ENCODE measurements at places on chromosomes 7 and 10. TPM values are rescaled to one million over a fixed set of nuclear protein-coding genes. Genes with fewer than 3 reads are reported as not detected.

DNA sequence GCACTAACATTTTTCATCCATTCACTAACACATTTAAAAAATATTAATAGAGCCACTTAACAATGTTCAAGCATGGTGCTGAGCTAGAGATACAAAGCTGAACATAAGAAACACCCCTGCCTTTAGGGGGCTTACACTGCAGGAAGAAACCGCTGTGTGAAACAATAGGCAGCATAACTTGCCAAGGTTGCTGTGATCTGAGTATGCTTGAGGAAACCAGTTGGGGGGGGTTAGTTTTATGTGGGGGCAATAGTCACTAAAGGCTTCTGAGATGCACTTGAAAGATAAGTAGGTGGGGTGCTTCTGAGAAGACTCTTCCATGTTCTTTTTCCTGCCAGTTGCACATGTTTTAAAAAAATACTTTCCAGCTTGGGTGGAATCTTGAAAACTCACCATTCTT is 2.8 kb downstream of the RBM17 start:
- H3K27me3 ChIP-seq: no peaks in the 10 kb centered on the region
- H3K4me1 ChIP-seq: peaks cover 37% of the 10 kb centered on the region
- H3K27ac ChIP-seq: peak overlapping the region; percentile 9
- no peaks in the 10 kb centered on the region for H3K36me3 ChIP-seq
- H3K4me3 ChIP-seq: no peak overlapping the region

DNA sequence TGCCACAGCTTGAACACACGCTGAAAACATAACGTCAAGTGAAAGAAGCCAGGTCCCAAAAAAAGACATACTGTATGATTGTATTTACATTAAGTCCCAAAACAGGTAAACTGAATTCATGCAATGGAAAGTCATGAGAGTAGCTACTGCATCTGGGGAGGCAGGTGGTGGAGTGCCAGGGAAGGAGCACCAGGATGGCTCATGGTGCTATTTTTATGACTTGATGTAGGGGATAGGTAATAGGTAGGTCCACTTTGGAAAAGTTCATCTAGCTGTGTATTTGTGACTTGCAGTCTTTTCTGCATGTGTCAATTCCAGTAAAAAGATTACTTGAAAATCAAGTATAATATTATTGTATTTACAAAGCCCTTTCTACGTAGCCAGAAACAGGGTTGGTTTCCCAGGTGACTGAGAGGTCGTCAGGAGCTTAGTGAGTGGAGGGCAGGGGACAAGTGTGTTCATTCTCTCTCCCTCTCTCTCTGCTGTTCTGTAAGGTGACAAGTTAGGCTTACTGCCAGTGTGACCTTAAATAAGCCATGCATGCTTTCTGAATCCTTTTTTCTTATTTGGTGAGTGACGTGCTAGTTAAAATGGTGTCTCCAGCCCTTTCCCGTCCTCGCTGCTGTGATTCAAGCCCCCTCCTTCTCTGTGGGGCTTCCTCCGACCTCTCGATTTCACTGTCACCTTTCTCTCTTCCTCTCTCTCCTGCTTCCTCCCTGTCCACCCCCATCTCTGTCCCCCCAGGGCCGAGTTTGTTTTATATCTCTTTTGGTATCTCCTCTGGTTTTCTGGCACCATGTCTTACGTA is 9.4 kb upstream of the PRKCQ start:
- H3K4me1 ChIP-seq: no peaks in the 10 kb centered on the region
- no peaks in the 10 kb centered on the region for H3K27me3 ChIP-seq
- no peak overlapping the region for H3K4me3 ChIP-seq
- no peak overlapping the region for H3K27ac ChIP-seq
- no peak for DNase-seq

DNA sequence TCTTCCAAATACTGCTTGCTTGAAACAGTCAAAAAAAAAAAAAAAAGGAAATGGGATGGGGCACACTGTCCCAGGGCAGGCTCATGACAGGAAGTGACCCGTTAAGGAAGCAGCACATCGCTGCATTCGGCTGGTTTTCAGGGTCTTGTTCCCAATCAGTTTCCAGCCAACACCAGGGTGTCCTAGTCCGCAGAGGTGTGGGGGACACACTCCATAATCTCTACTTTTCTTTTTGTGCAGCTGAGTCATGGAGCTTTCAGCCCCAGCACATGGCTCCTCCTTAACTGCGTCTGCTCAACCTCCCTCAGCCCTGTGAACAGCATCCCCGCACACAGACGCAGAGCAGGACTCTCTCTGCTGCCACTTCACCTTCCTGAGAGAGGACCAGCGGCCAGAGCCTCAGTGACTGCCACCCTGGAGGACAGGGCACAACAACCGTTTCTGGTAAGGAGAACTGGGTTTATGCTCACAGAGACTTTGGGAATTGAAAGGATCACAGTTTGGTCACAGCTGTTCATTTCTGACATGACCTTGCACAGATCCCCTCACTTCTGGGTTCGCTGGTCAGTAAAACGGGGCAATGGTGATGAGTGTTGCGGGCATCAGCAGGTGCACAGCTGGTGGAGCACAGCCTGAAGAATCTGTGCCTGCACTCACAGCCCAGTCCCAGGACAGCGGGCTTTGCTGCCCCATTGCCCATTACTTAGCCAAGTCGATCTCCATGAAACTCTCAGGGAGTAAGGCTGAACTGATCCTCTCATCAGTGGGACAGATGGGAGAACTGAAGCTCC is at the start of gene GIMAP5:
Gene GIMAP5, plus strand, starts transcription at position 154 of the 791 bp plus-strand sequence. CDS start 3,467 bp downstream, outside the sequence.
- H3K4me3 ChIP-seq: peak within 1 kb of the TSS; percentile 35
- no peaks in the 10 kb centered on the region for H3K27me3 ChIP-seq
- peak; percentile 32 for DNase-seq
- H3K36me3 ChIP-seq: no peaks in the 10 kb centered on the region

GRCh38 chr7:132347123-132347522 is 229.1 kb downstream of the PLXNA4 start:
- no peaks in the 10 kb centered on the region for H3K36me3 ChIP-seq
- H3K4me1 ChIP-seq: peaks cover 4% of the 10 kb centered on the region
- no peak for DNase-seq
- H3K27ac ChIP-seq: no peak overlapping the region

- no peak overlapping the region for H3K4me3 ChIP-seq
- DNase-seq: no peak
- H3K27me3 ChIP-seq: no peaks in the 10 kb centered on the region
- H3K36me3 ChIP-seq: no peaks in the 10 kb centered on the region
- H3K27ac ChIP-seq: no peak overlapping the region
- H3K4me1 ChIP-seq: no peaks in the 10 kb centered on the region
Observed at GRCh38 chr7:22667562-22668239, 59.3 kb upstream of the IL6 start.

GRCh38 chr7:5421714-5422395 is 1.8 kb downstream of the TNRC18 start:
- peaks cover 34% of the 10 kb centered on the region for H3K4me1 ChIP-seq
- H3K36me3 ChIP-seq: no peaks in the 10 kb centered on the region
- H3K27me3 ChIP-seq: peaks cover 16% of the 10 kb centered on the region
- H3K27ac ChIP-seq: peak overlapping the region; percentile 100
- peak; percentile 83 for DNase-seq

DNA sequence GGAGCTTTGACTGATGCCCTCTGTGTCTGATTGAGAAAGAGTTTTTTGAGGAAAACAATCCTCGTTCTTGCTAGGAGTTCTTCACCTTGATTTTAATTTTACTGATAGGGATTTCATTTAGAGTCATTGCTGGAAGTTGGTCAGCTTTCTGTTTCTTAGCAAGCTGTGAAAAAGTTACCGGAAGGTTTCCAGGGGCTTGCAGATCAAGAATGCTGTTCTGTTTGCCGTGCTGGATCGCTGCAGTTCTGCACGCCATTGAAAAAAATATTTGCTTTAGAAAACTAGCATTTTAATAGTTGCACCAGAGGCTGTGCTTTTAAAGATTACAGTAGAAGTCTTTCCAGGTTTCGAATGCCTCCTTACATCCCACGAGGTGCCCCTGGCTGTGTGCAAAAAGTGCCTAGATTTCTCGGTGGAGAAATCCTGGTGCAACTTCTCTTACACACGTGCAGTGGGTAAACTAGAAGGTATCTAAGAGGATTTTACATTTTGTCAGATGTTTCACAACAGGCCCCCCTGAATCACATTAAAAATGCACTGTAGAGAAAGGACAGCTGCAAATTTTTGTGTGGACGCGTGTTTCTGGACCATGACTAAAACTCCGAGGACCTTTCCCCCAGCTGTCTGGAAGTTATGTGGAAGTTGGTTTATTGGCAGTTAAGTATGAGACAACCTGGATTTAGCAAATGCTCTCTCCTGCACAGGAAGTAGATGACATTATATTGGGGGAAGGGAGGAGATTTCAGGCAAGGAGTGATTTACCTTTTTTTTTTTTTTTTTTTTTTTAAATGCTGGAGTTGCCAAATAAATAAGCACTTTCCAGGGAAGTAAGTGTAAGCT is 5.8 kb downstream of the TCF7L2 start:
- H3K27me3 ChIP-seq: no peaks in the 10 kb centered on the region
- no peak for DNase-seq

- H3K4me3 ChIP-seq: no peak overlapping the region
- no peak for DNase-seq
Observed at GRCh38 chr7:82384779-82385178, 58.8 kb downstream of the CACNA2D1 start.

DNA sequence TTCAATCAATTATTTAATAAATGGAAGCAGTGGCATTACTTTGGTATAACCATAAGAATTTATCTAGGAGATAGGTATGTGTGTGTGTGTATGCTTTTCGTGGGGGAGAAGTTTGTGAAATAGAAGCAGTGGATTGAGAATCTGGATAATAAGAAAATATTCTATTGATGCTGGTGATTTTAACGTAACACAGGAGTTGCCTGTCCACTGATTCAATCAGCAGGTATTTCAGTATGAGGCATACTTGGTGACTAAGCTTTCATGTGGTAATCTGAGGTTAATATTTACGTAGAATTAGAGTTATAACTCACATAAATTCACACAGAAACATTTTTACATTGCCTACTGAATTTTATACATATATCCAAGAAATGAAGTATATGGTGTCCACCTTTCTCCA is 568.0 kb downstream of the ZWINT start:
- H3K4me3 ChIP-seq: no peak overlapping the region
- no peaks in the 10 kb centered on the region for H3K27me3 ChIP-seq
- no peak overlapping the region for H3K27ac ChIP-seq

- H3K4me3 ChIP-seq: no peak overlapping the region
- no peak for DNase-seq
- peaks cover 15% of the 10 kb centered on the region for H3K36me3 ChIP-seq
- H3K4me1 ChIP-seq: no peaks in the 10 kb centered on the region
Observed at GRCh38 chr7:30776971-30777370, 5.8 kb downstream of the MINDY4 start.

GRCh38 chr10:118017071-118017740 is 29.5 kb downstream of the RAB11FIP2 start:
- no peak overlapping the region for H3K27ac ChIP-seq
- H3K27me3 ChIP-seq: no peaks in the 10 kb centered on the region
- no peaks in the 10 kb centered on the region for H3K36me3 ChIP-seq
- H3K4me1 ChIP-seq: no peaks in the 10 kb centered on the region

The FAM107B gene
- 397 TPM for total RNA-seq

- no peak for DNase-seq
- no peak overlapping the region for H3K27ac ChIP-seq
- no peaks in the 10 kb centered on the region for H3K27me3 ChIP-seq
- no peak overlapping the region for H3K4me3 ChIP-seq
- no peaks in the 10 kb centered on the region for H3K4me1 ChIP-seq
Observed at GRCh38 chr7:113742377-113742776, 176.4 kb downstream of the PPP1R3A start.

DNA sequence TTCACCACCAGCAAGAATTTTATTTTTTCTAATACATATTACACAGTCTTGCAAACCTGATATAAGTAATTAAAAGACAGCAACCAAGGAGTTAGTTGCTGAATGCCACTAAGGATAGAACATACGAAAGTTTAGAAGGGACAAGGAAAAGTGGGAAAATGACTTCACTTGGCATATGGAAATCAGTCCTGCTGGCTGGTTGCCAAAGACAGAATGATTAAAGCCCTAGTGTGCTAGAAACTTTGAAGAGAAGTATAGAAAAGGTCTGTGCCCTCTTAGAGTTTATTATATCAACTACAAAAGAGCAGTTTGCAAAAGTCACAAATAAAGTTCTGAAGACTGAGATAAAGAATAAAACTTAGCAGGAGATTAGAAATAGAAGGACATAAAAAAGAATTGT is 5.8 kb upstream of the YAE1 start:
- no peaks in the 10 kb centered on the region for H3K36me3 ChIP-seq
- no peak overlapping the region for H3K27ac ChIP-seq
- no peak overlapping the region for H3K4me3 ChIP-seq
- no peak for DNase-seq
- no peaks in the 10 kb centered on the region for H3K4me1 ChIP-seq
- no peaks in the 10 kb centered on the region for H3K27me3 ChIP-seq

The SORCS1 gene
- total RNA-seq: 0.58 TPM

DNA sequence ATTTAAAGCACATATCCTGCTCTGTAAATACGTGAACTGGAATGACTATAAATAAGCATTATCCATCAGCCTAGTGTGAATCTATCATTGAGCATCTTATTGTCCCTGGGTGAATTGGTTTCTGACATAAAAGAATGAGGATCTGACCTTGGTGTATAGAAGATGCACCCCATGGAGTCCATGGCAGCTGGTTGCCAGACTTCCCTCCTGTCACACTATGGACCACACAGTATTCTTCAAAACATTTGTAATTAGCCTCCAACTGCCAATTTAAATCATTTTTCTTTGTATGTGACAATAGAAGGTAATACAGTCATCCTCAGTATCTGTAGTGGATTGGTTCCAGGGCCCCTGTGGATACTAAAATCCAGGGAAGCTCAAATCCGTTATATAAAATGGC is 238.1 kb upstream of the ZWINT start:
- DNase-seq: no peak
- no peaks in the 10 kb centered on the region for H3K27me3 ChIP-seq
- no peak overlapping the region for H3K27ac ChIP-seq
- H3K4me3 ChIP-seq: no peak overlapping the region
- no peaks in the 10 kb centered on the region for H3K36me3 ChIP-seq
- no peaks in the 10 kb centered on the region for H3K4me1 ChIP-seq

- H3K27me3 ChIP-seq: no peaks in the 10 kb centered on the region
- no peak overlapping the region for H3K4me3 ChIP-seq
- no peaks in the 10 kb centered on the region for H3K36me3 ChIP-seq
- DNase-seq: no peak
- H3K27ac ChIP-seq: no peak overlapping the region
Observed at GRCh38 chr10:89634637-89635036, 10.4 kb downstream of the PANK1 start.

The FAM13C gene
- total RNA-seq: 19.4 TPM

The CH25H gene
- not detected for total RNA-seq

All from stomach (tissue), 19 donors.